ENCODE measurements at places on chromosomes 1 and 21.

DNA sequence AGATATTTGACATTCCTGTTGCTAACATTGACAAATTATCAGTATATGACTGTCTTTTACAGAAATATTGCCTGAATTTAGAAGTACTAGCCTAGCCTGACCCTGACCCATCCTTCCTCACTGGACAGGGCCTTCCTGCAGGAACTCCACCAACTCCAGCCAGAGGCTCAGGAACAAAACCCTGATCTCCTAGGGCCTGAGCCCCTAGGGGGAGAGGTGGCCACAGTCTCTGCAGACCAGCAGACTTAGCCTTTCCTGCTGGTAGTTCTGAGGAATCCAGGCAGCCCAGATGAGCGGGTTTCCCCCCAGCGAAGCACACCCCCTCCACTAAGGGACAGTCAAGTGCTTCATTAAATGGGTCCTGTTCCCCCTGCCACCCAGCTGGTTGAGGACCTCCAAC lies 44.3 kb upstream of the LRIF1 start:
- no peak for DNase-seq

- DNase-seq: no peak
Measured at GRCh38 chr1:57272150-57272549, 151.7 kb downstream of the DAB1 start.

- DNase-seq: no peak
Measured at GRCh38 chr1:246270236-246270635, 236.8 kb downstream of the SMYD3 start.

DNA sequence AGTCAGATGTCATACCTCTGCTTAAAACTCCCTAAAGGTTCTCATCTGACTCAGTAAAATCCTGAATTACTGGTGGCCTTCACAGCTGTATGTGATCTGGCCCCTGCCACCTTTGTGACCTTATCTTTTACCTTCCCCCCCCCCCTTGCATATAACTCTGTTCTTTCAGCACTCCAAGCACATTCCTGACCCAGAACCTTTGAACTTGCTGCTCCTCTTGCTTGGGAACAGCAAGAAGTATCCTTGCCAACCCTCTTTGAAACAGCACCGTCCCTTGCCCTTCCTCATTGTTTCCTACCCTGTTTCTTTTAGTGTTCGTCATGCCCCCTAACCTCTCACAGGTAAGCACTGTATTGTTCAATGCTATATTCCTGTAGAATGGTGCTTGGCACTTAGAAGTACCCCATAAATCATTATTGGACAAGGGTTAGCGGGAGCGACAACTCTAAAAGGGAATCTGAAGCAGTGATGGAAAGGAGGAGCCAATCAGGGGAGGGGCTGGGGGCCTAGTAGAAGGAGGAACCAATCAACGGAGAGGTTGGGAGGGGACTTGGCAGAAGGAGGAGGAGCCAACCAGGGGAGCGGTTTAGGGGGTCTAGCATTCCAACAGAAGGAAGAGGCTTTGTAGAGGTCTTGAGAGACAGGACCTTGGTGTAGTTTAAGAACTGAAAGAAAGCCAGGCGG lies 13.9 kb downstream of the CACHD1 start:
- no peak for DNase-seq

DNA sequence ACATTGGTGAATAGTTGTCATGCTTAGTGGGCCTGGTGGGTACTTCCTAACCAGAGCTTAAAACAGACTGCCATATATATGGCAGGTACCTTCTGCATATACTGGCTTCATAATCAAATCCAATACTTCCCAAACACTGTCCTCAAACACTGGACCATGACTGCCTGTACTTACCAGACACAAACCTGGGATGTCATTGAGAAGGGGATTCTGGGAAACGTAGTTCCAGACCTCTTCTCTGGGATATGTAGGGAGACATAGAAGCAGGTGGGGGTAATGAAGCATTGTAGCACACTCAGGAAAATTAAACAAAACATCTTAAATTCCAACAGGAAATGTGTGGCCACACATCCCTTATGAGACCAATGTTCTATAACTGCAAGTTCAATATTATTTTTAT lies 76.5 kb upstream of the ADAMTS5 start:
- DNase-seq: no peak

GRCh38 chr21:28177124-28177523 lies 815.6 kb downstream of the LTN1 start:
- no peak for DNase-seq

DNA sequence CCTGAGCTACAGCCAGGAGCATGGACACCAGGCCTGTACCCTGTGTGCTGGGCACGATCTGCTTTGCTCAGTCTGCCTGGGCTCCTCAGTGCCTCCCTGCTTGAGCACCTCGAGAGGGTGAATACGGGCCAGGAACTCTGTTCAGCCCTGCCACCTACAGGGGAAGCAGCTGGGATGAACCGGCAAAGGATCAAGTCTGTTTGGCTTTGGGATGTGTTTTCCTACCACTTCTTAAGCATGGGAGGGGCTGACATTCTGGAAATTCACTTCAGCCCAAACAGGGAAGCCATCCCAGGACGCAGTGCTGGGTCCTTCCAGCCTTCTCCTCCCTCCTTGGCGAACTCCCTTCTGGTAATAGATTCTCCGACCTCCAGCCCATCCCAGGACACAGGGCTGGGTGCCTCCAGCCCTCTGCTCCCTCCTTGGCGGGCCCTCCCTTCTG lies 55.8 kb upstream of the SELENON start:
- DNase-seq: no peak

GRCh38 chr1:6653436-6654290 lies 29.0 kb downstream of the THAP3 start:
- DNase-seq: no peak

GRCh38 chr1:212979340-212980122 lies 29.2 kb downstream of the VASH2 start:
- no peak for DNase-seq

DNA sequence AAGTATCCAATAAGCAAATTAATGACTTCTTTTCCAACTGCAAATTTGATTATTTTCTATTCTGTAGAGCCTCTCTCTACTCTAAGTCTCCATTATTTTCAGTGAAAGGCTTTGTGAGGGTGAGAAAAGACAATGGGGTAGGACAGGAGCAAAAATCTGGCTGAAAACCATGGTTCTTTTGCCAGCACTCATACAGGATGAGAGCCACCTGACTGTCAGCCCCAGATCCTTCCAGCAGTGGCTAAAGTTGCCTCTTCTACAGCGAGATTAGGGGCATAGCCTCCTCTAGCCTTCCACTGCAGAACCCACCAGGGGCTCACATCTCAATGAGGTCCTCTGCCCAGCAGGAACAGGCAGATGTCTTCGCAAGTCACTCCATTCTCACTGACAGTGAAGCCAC lies 23.7 kb downstream of the NMNAT2 start:
- no peak for DNase-seq

- DNase-seq: no peak
Measured at GRCh38 chr1:247465796-247466195, 7.9 kb upstream of the OR2B11 start.

- DNase-seq: no peak
Measured at GRCh38 chr1:186165303-186165702, 209.8 kb downstream of the TPR start.

GRCh38 chr1:198117267-198117666 lies 39.5 kb upstream of the NEK7 start:
- no peak for DNase-seq

DNA sequence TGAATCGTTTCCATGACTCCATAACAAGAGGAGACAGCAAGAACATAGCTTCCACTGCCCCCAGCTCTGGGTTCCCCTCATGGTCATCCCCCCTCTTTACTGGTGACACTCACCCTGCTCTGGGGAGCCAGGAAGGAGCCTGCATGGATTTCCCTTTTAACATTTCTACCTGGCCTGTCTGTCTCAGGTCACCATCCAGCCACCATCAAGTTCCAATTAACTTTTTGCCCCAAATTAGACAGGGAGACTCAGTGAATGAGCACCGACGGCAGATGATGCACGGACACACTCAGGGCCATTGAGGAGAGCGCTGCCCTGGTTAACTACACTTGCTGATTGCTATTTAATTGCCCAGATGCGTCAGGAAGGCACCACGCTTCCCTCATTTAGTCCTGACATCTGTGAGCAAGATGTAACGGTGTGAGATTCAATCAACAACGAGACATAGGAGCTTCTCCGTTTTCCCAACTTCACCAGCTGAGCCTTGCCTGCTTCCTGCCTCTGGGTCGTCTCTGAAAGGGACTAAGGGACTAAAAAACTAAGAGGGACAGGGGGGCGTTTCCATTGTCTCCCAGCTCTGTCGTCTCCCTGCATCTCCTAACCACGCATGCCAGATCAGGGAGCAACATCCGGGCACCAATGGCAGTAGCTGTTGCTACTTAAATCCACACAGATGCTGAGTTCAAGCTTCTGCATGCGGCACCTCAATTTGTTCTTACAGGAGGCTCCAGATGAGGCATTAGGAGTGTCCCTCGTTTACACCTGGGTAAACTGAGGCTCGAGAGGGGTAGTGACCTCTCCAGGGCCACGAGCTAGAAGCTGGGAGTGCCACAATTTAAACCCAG lies 426.7 kb downstream of the NPHP4 start:
- DNase-seq: no peak

DNA sequence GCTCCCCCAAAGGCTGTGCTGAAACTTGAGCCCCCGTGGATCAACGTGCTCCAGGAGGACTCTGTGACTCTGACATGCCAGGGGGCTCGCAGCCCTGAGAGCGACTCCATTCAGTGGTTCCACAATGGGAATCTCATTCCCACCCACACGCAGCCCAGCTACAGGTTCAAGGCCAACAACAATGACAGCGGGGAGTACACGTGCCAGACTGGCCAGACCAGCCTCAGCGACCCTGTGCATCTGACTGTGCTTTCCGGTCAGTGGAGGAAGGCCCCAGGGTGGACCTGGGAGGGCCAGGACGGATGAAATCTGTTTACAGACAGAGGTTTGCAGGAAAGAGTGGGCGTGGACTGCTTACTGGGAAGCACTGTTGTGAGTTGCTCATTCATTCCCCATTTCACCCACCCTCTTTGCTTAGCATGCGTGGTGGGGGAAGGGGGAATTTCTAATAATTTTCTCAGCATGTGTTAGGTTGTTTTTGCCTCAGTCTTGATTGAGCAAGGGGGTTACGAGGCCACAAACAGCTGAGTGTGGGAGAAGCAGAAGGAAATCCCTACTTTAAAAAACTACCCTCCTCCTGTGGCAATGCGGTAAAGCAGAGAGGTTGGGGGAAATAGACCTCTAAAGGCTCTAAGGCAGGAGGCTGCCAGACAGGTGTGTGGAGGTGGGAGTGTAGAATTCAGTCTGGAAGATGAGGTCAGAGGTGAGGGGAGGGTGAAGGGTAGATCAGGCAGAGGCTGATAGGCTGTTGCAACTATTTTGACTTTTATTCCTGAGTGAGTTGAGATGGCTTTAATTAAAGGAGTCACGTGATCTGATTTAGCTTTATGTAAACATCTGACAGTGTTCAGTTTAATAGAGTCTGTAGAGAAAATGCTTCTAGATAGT lies 1.3 kb downstream of the FCGR2A start:
- no peak for DNase-seq

- DNase-seq: no peak
Measured at GRCh38 chr21:35470522-35470921, 421.4 kb upstream of the RUNX1 start.

DNA sequence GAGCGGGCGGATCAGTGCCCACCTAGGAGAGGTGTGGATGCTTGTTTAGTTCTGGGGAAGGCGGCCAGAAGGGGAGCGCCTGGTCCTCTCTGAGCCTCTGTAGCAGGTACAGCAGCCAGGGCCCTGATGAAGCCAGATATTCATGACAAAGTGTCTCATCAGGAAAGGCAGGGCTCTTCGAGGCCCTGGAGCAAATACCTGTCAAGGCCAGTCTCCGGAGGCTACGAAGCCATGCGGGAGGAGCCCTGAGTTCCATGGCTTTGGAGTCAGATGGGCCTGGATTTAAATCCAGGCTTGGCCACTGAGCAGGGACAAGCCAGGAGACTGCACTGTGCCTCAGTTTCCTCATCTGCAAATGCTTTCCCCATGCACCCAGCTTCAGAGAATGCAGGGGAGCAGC lies 25.4 kb upstream of the GPR153 start:
- DNase-seq: no peak

DNA sequence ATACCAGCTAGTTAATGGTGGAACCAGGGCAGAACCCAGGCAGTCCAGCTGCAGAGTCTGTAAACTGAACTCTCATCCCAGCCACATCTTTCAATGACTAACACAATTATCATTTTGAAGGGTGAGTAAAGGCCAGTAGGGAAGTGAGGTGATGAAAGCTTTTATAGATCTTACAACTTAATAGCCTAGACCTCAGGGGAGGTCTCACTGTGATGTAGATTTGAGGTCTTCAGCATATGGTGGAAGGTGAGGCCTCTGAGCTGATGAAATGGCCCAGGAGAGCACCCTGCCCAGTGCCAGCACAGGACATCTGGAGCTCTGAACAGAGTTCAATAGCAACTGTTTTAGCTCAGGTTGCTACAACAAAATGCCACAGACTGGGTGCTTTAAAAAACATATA lies 44.8 kb upstream of the POU2F1 start:
- no peak for DNase-seq

DNA sequence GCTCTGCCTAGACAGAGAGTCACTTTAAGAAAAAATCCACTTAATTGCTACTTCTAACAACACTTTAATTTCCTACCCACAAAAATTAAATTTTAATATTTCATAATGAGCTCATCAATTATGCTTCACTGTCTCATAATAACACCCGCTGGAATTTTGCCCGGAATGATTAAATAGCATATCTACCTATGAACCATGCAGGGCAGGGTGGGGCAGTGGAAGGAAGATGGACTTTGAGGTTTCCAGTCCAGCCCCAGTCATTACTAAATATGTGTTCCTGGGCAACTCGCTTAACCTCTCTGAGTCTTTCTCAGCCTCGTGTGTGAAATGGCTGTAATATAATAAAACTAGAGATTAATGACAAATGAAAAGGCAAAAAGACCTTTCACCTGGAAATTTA lies 32.8 kb upstream of the SLC45A1 start:
- no peak for DNase-seq

GRCh38 chr1:175449306-175449705 lies 256.7 kb upstream of the KIAA0040 start:
- no peak for DNase-seq

DNA sequence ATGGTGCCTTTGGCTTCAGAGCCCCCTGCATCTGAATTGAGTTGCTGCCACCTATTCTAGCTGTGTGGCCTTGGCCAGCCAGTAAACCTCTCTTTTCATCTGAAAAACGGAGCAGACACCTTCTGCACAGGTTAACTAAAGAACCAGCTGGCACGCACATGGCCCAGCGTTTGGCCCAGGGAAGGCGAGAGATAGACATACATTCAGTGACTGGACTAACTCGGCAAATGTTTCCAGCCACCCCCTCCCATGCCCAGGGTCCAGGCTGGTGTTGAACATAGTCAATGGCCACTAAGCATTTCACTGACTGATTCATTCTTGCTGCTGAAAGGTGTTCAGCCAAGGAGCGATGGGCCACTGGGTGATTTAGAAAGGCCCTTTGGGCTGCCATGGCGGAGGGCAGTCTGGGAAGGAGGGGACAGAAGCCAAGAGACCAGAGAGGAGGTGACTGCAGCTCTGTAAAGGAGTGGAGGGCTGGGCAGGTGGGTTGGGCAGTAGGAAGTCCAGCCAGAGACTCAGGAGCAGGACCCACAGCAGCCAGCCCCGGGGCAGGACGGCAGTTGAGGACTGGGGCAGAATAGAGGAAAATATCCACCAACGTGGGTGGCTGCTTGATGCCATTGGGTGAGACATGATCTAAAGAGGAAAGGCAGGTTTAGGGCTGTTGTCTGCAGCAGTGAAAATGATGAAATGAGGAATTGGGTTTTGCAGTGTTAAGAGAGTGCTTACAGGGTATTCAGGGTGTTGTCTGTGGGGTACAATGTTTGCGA lies 184.3 kb downstream of the HIVEP3 start:
- no peak for DNase-seq

GRCh38 chr1:81330521-81330920 lies 470.2 kb upstream of the ADGRL2 start:
- DNase-seq: no peak

GRCh38 chr1:62530516-62531154 lies 66.7 kb upstream of the ANGPTL3 start:
- DNase-seq: no peak

All from activated CD8-positive, alpha-beta memory T cell treated with anti-CD3 and anti-CD28 coated beads for 4 hours (primary cell).